ENCODE measurements at places on chromosomes 2 and 18.

GRCh38 chr18:63073481-63073880 lies 246.1 kb downstream of the BCL2 start:
- no peak for DNase-seq

DNA sequence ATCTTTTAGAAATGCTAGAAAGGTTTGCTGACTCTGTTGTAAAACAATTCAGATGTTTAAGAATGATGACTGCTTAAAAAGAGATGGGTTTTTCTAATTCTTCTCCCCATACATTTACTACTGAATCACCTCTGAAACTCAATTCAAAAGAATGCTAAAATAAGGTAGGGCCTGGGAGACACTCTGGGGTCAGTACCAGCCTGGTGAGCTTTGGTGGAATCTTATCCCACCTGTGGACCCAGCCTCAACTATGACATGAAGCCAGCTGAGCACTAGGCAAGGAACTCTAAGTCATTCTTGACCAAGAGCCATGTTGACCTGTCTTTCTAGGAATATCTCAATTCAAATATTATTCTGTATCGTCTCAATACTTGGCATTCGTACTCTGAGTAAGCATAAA lies 44.3 kb downstream of the IWS1 start:
- no peak for DNase-seq

DNA sequence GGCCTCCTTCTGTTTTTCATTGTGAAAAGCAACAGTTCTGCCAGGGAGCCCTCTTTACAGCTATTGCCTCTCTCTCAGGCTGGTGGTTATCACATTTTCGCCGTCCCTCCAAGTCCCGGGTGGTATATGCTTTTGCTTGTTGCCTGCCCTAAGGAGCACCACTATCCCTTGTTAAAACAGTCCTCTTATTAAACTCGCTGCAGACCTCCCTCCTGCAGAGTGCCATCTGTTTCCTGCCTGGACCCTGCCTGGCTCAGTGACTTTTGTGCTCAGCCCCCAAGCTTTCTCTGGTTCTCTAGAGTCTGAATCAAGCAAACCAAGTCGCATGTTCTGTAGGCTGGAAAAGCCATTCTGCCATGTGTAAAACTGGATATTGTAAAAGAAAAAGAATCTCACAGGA lies 72.1 kb upstream of the FHL2 start:
- no peak for DNase-seq

DNA sequence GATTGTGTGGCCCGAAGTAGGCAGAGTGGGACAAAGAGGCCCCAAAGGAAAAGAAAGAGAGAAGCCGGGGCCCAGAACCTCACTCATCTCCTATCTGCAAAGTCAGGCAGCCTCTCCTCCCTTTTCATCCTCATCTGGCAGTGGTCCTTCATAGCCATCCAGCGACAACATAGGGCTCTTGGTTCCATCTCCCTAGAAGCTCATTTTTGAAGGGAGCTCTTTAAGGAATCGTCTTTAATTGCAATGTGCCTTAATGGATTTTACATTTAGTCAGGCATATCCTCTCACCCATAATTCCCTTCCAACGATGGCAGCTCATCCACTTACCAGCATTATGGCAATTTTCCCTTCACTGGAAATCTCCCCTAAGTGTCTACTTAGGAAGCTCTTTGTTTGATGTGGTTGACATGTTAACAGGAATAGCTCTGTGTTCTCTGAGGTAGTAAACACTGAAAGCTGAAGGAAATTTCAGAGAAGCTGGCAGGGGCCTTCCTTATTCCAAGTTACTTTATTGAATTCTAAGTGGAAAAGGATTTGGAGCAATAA lies 780.6 kb downstream of the TSN start:
- DNase-seq: no peak

DNA sequence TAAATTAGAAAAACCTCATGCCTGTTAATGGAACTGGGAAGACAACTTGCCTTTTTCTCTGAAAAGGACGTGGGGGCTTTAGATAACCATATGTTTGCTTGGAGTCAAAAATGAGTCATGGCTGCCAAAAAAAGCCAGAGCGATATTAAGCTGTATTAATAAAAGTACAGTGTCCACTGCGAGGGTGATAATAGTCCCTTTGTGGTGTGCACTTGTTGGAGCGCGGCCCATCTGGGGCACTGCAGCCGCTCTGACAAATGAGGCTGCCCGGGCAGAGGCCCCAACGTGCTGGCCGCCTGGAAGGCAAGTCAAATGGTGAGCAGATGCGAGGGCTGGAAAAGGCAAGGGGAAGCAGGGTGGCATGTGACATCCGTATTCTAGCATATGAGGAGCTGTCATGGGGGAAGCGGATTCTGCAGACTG lies 103.3 kb upstream of the NCK2 start:
- no peak for DNase-seq

DNA sequence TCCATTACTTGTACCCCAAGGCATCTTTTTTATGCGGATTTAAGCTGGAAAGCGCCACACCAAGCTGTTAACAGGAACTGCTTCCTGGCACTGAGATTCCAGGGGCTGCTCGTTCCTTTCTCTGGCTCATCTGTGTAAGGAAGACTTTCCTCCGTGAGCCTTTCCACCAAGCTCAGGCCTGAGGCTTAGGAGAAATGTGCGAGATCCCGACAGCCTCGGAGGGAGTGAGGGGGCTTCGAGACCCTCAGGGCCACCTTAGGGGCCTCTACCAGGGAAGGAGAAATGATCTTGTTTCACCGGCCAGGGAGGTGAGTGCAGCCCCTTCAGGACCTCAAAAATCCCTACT lies 17.1 kb downstream of the B3GNT7 start:
- no peak for DNase-seq

GRCh38 chr2:134460583-134460998 lies 206.7 kb downstream of the MGAT5 start:
- DNase-seq: no peak

- DNase-seq: no peak
Measured at GRCh38 chr2:58667137-58667774, 426.1 kb upstream of the FANCL start.

DNA sequence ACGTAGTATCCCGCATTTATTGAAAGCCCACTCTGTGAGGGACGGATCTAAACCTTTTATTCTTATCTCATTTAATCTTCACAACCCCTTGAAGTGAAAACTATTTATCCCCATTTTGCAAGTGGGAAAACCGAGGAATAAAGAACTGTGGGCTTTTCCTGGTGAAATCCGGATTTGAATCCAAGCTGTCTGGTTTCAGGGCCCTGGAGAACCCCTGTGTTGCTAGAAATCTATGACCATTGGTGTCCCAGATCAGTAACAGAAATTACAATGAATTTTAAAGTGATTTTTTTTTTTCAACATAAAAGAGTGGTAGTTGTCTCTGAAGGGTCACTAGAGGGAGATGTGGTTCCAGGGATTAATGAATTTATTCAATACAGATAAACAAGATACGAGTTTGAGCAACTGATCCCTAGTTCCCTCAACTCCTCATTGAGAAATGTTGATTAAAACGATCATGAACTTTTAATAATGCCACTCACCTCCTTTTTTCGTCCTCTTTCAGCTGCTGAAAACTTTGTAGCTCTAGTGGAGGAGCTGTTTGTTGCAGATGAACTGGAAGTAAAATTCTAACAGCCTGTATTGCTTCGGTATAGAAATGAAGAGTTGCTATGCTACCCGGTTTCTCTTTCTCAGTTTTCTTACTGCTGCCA lies 940 bp downstream of the XRCC5 start:
- no peak for DNase-seq

DNA sequence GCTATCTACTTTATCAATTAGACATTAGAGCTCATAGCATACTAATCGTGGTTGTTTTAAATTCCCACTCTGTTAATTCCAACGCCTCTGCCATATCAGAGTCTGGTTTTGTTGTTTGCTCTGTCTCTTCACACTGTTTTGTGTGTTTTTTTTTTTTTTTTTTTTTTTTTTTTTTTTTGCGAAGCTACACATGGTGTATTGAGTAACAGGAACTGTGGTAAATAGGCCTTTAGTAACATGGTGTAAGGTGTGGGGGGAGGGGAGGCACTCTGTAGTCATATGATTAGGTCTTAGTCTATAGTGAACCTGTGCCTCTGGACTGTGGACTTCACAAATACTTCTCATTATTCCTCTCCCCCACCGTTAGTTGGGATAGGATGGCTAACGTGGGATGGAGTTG lies 370.7 kb upstream of the RAB12 start:
- DNase-seq: no peak

DNA sequence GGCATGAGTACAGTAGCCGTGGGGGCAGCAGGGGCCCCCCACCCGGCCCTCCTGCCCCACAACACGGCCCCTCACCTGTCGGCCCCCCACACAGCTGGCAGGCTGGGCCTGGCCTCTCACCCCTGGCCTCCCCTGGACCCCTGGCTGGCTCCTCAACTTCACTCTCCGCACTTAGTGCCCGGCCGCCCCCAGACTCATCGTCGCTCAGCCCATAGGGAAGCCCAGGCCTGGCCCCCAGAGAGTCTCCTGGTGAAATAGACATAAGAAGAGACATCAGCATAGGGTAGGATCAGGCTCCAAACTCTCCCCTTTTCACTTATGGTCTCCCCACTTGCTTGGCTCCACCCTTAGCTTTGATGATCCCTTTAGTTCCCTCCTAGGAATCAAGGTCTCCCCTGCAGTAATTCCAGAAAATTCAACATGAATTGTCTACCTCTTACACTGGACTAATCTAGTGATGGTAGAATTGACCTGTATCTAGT lies 1.7 kb downstream of the ZNF513 start:
- no peak for DNase-seq

- DNase-seq: no peak
Measured at GRCh38 chr2:119257198-119257597, 33.6 kb downstream of the STEAP3 start.

DNA sequence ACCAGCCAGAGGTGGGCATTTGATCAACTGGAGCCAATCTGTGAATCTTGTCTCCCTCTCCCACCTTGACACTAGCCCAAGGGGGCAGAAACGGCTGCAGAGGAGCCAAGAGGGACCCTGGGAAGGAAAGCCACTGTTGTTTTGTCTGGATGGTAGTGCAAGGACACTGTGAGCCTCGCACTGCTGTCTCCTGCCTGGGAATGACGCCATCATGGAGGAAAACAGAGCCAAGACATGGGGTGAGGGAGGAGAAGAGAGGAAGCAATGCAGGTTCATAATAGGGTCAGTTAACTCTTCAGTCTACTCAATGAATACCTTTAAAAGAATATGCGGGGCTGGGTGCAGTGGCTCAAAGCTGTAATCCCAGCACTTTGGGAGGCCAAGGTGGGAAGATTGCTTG lies 231.1 kb upstream of the AGAP1 start:
- no peak for DNase-seq

DNA sequence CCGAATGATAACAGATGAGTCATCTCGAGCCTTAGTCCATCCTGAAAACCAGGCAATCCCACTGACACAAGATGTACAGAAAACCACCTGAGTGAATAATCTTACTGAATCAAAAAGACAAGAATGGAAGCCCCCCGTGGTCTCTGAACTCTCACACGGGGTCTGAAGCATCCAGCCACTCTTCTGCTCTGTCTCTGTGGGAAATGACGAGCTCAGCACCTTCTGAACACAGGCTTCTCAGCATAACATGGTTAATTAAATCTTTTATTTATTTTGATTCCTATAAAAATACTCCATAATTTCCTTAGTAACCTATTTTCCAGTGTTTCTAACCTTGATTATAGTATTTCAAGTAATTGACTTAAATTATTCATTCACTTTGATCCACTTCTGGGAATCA lies 203.7 kb downstream of the TMEM163 start:
- DNase-seq: no peak

DNA sequence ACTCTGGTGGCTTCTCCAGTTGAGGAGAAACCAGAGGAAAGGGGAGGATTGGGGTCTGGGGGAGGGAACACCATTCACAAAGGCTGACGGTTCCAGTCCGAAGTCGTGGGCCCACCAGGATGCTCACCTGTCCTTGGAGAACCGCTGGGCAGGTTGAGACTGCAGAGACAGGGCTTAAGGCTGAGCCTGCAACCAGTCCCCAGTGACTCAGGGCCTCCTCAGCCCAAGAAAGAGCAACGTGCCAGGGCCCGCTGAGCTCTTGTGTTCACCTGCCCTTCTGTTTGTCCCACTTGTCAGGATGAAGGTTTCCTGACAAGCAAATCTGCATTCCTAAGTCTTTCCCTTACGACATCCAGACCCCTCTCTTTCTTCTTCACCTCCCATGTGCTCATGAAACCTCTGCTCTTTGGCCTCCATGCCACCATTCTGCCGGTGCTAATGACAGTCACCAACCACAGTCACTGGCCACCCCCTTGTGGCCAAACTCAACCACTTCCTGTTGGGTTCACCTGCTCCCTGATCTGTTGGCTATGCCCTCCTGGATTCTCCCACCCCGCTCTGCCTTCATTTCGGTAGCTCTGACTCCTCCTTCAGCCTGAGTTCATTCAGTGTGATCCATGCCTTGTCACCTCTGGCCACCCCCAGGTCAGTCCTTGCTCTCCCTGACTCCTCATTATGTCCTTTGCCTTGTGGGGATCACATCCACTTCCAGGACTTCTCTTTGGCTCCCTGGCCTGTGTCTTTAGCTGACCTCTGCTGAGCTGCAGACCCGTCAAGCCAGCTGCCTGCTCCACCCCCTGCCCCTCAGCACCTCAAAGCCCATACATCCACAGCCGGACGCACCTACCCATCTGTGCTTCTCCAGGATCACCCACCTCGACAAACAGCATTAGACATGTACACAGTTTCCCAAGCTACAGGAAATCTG lies 17.6 kb downstream of the EMX1 start:
- no peak for DNase-seq

DNA sequence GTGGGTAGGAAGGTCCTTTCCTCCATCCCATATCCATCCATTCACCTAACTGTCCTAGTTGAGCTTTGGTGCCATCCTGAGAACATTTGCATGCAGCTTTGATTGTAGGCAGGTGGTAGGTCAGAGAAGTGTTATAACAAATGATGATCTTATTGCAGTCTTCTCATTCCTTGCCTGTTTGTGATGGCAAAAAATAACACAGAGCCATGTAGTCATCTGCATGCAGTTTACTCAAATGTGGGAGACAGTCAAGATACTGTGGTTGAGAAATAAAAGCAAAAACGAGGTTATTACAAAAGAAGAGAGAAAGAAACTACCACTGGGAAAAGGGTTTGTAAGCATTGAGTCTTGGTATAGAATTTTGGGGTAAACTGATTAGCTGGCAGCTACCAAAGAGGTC lies 66.3 kb downstream of the AOX1 start:
- DNase-seq: no peak

GRCh38 chr18:42333558-42333957 lies 378.5 kb downstream of the PIK3C3 start:
- no peak for DNase-seq

GRCh38 chr2:238069021-238069709 lies 8.4 kb downstream of the SCLY start:
- DNase-seq: no peak

DNA sequence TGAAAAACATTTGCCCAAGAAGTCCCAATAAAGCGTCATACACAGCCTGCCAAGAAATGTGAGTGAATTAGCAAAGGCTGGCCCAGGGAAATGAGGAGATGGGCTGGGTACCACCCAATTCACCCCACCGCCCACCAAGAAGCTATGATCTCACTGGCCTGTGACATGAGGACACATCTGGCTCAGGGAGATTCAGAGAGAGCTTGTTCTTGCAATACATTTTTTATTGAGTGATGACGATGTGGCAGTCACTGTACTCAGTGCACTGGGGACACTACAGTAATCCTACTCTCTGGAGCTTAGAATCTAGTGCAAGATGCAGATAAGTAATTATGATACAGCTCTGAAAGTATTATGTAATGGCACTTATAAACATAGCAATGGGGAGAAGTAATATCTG lies 64.6 kb upstream of the IGFBP2 start:
- DNase-seq: no peak
